ENCODE measurements at places on chromosomes 2 and 18. TPM values are rescaled to one million over a fixed set of nuclear protein-coding genes. Genes with fewer than 3 reads are reported as not detected.

FOXI3 gene
- total RNA-seq = not detected

GCKR gene
- not detected for total RNA-seq

KCNG2 gene
- total RNA-seq = not detected

OTX1 gene
- not detected for total RNA-seq

MC2R gene
- not detected for total RNA-seq

RFX8 gene
- total RNA-seq = 6.6 TPM

GALNT3 gene
- total RNA-seq = 23.7 TPM

GKN2 gene
- total RNA-seq = not detected

SMYD1 gene
- total RNA-seq = not detected

TRAPPC12 gene
- 90.0 TPM for total RNA-seq

PROC gene
- total RNA-seq = not detected

ABI2 gene
- 27.0 TPM for total RNA-seq

RAD51AP2 gene
- not detected for total RNA-seq

GAD1 gene
- 8.0 TPM for total RNA-seq

KLHL41 gene
- not detected for total RNA-seq

RAB3GAP1 gene
- total RNA-seq = 22.8 TPM

KCNE4 gene
- not detected for total RNA-seq

PAX3 gene
- not detected for total RNA-seq

RTTN gene
- 30.6 TPM for total RNA-seq

HOXD4 gene
- not detected for total RNA-seq

CDH20 gene
- not detected for total RNA-seq

MAP3K19 gene
- not detected for total RNA-seq

FKBP1B gene
- 0.86 TPM for total RNA-seq

LRRTM4 gene
- not detected for total RNA-seq

SERPINB8 gene
- total RNA-seq = 8.1 TPM

MTCL1 gene
- 0.91 TPM for total RNA-seq

All from T-helper 2 cell treated with Interferon-gamma antibody and Interleukin-4, amounts not matched to agents 100 ng/mL and 5 ng/mL, for 36 hours (primary cell).